ENCODE measurements at places on chromosomes 2 and 18.

DNA sequence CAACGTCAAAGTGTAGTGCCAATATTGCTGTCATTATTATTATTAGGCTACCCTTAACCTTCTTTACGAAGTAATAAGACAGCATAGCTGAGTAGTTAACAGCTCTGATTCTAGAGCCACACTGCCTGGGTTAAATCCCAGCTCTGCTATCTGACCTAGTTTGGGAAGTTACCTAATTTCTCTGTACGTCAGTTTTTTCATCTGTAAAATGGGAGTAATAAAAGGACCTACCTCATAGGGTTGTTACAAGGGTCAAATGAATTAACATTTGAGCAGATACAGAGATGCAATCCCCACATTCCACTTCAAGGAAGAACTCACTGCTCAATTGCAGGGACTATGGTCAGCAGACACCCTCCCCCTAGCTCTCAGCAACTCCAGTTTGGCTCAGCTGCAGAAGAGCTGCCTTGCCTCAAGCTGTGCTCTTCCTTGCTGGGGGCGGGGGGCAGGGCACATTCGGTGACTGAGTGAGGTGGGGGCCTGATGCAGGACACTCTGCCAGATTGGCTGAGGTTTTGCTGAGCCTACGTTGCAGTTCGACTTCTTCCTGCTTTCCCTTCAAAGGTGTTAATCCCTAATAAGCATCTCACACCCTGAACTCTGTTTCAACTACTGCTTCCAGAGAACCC lies 11.0 kb upstream of the LGALSL start:
- no peak for DNase-seq

GRCh38 chr2:159982270-159982669 lies 80.1 kb downstream of the PLA2R1 start:
- no peak for DNase-seq

GRCh38 chr18:45255197-45255890 lies 359.9 kb upstream of the SLC14A2 start:
- no peak for DNase-seq

DNA sequence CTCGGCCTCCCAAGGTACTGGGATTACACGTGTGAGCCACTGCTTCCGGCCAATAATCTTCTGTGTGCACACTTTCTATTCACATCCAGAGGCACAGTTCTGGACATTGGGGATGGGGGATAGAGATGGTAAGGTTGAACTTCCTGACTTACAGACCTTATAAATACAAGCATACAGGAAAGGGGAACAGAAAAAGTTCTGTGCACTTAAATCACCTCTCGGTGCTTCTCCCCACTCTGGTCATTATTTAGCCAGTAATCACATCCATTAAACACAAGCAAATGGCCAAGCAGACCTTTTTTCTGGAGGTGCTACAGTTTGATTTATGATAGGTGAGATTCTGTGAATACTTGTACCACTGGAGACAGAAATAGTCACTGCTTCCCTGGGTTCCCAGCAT lies 110.6 kb downstream of the CRIM1 start:
- no peak for DNase-seq

DNA sequence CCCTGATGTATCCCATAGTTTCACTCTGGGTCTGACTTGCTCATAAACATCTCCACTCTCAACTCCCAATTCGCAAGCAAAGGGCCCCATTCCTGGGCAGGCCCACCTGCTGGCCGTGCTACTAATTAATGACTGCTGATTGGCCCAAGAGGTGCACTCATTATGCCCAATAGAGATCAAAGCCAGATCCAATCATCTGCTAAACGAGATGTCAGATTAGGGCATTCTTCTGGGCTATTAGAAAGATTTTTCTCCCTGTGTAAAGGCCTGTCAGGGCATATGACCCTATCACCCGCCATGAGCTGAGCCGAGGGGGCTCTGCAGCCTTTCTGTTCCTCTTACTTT lies 103.4 kb upstream of the HAAO start:
- no peak for DNase-seq

DNA sequence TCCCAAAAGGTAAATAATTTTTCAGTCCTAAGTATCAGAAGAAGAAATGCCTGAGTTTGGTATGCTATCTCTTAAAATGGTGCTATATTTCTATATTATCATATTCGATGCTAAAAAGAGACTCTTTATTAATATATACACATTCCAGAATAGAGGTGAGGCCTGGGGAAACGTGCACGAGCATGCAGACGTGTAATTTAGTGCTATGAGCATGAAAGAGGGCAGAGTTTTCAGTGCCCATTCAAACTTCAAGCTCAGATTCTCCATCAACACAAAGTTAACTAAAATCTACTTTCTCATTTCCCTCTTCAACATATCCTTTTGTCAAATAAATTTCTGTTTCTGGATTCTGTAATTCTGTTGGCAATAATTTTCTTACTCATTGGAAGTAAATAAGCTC lies 5.7 kb upstream of the COBLL1 start:
- DNase-seq, result no peak

DNA sequence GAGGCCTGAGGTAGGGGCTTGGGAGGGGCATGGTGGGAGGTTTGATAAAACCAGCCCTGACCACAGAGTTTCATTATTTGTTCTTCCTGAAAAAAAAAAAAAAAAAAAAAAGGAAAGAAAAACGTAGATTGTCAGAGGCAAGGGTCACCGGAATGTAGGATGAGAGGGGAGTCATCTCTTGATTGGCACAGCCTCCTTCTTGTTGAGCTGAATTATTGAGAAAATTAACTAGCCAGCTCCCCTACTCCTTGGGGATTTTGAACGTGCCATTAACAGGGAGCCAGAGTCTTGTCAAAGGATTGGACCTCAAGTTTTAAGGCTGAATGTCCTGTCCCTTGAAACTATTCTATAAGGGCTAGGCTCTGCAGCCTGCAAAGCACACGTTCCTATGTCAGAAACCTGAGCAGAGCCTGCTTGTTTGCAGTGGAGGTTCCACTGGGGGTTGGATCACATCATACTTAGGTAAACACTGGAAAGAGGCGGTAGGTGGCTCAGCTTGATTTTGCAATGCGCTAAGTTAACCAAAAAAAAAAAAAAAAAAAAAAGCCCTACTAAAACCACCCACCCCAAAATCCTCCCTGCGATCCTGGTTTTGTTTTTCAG lies 2.3 kb downstream of the INHBB start:
- DNase-seq, result no peak

- no peak for DNase-seq
These were observed 171.9 kb downstream of the FMNL2 start for GRCh38 chr2:152506843-152507242.

GRCh38 chr2:235162837-235163197 lies 211.0 kb downstream of the SH3BP4 start:
- no peak for DNase-seq

DNA sequence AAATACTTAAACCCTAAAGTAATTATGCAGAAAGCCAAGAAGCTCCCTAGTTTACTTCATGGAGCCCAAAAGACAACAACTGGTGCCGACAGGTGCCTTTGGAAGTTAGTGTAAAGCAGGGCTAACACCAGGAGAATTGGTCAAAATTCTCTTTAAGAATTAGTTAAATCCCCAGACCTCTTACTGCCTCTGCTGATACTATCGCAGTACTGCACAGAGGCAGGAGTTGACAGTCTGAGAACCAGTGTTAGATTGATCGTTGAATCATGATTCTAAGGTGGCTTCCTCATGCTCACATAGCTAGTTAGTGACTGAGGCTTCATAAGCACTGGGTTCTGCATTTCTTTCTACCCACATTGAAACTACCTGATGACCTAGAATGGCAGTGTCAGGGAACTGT lies 445.0 kb downstream of the XIRP2 start:
- DNase-seq, result peak; percentile 26

GRCh38 chr18:67517444-67517765 lies 885 bp upstream of the DSEL start:
- peak; percentile 41 for DNase-seq

DNA sequence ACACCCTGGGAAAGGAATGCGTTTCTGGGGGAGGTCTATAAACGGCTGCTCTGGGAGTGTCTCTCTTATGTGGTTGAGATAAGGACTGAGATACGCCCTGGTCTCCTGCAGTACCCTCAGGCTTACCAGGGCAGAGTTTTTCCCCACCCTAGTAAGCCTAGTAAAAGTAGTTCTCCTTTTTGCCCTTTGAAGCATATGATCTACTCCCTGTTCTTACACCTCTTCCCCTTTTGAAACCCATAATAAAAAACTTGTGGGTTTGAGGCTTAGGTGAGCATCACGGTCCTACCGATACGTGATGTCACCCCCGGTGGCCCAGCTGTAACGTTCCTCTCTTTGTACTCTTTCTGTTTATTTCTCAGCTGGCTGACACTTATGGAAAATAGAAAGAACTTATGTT lies 97.4 kb downstream of the FSIP2 start:
- DNase-seq, result no peak

- DNase-seq, result no peak
These were observed 112.9 kb downstream of the XIRP2 start for GRCh38 chr2:167001165-167001564.

DNA sequence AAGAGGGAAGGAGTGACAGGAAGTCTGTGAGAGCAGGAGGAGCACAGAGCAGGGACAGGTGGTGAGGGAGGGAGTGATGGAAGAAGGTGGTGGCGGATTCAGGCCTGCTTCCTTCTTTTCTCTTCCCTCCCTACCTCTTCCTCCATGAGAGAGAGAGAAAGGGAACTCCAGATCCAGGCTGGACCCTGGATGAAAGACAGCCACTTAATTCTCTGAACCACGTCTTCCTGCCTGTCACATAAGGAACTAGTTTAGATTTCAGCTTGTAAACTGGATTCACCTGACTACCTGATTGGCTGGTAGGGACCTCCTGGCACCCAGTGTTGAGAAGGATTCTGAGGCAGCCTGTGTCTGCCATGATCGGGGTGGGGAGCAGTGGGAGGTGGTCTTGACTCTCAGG lies 48.9 kb downstream of the PAX8 start:
- no peak for DNase-seq

DNA sequence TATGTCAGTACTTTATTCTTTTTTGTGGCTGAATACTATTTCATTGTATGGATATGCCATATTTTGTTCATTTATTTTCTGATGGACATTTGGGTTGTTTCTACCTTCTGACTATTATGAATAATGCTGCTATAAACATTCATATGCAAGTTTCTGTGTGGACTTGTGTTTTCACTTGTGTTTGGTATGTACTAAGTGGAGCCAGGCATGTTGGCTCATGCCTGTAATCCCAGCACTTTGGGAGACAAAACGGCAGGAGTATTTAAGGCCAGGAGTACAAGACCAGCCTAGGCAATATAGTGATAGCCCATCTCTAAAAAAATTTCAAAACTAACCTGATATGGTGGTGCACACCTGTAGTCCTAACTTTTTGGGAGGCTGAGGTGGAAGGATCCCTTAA lies 23.3 kb downstream of the MARCHF7 start:
- no peak for DNase-seq

GRCh38 chr18:21004726-21005125 lies 106.9 kb downstream of the ROCK1 start:
- DNase-seq, result no peak

GRCh38 chr2:203341741-203342310 lies 13.6 kb downstream of the ABI2 start:
- DNase-seq, result no peak

DNA sequence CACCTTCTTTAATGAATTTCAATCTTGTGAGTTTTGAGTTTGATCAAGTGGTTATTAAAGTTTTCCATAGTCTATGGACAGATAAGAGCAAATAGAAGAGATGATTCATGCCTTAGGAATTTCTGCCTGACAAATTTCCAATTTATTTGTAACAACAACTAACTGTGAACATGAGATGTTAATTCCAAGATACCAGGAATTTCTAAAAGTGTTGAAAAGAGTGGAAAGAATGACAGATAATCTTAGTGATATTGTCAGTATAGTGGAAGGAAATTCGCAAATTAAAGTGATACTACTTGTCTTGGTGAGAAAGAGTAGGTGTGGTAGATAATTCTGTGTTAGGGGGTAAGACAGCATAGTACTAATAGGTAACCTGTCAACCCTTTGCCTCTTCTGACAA lies 82.4 kb downstream of the AGPS start:
- DNase-seq, result no peak

DNA sequence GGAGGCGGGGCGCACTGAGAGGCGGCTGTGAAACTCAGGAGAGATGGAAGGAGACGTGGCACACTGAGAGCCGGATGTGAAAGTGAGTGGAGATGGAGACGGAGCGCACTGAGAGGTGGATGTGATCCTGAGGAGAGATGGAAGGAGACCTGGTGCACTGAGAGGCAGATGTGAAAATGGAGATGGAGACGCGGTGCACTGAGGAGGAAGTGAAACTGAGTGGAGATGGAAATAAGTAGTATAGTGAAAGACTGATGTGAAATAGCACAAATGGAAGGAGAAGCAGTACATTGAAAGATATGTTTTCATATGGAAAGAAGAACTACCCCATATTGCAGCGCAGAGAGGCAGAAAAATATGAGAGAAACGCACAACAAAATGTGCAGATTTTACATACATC lies 281.6 kb upstream of the RGPD4 start:
- no peak for DNase-seq

GRCh38 chr2:237596520-237597195 lies 6.1 kb upstream of the RAB17 start:
- no peak for DNase-seq

DNA sequence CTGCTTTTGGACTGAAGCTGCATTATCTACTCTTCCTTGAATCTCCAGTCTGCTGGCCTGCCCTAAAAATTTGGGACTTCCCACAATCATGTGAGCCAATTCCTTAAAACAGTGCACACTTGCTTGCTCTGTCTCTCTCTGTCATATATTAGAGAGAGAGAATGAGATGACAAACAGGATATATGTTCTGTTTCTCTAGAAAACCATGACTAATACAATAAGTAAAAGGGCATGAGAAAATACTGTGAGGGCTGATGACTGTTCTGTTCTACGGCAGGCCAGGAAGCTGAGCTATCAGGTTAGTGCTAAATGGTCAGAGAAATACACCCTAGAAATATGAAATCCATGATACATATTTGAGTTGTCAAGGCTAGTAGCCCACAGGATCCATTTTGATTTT lies 1896.8 kb upstream of the CELF4 start:
- no peak for DNase-seq

GRCh38 chr2:71675296-71675695 lies 221.9 kb downstream of the DYSF start:
- no peak for DNase-seq

DNA sequence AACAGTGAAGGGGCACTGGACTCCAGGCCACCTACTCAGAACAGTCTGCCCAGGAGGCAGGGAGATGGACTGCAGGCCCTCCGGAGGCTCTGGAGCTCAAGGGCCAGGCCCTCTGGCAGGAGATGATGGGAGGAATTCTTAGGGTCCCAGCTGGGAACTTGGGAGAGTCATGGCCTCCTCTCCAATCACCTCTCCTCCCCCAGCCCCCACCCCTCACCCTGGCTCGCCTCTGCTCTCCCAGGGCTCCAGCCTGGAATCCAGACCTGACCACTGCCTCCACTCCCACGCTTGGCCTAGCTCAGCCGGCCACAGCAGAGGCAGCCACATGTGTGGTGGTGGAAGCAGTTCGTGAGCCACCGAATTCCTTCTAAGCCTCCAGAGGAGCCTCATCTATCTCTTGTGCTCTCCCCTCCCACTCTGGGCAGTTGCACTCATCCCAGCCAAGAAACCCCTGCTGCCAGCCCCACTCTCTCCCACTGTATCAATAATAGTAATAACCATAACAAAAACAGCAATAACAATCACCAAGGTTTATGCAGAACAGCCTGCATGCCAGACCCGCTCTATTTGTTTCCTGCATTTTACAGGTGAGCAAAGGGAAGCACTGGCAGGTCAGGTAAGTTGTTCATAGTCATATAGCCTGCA lies 67.4 kb downstream of the TNS1 start:
- DNase-seq, result no peak

GRCh38 chr2:54904836-54905235 lies 145.4 kb downstream of the RTN4 start:
- no peak for DNase-seq

Measured in D341Med (cell line).